ENCODE measurements at places on chromosomes 2 and 18. TPM values are rescaled to one million over a fixed set of nuclear protein-coding genes. Genes with fewer than 3 reads are reported as not detected.

ANKRD12 gene
- polyA plus RNA-seq, result 8.0 TPM

TGFA gene
- 71.8 TPM for polyA plus RNA-seq

FAM124B gene
- 0.03 TPM for polyA plus RNA-seq

ACMSD gene
- polyA plus RNA-seq, result not detected

SLC4A5 gene
- polyA plus RNA-seq, result 0.08 TPM

REG1A gene
- polyA plus RNA-seq, result not detected

ZSWIM2 gene
- polyA plus RNA-seq, result not detected

METTL8 gene
- polyA plus RNA-seq, result 44.5 TPM

TEX44 gene
- not detected for polyA plus RNA-seq

AQP12B gene
- polyA plus RNA-seq, result not detected

OTOS gene
- polyA plus RNA-seq, result not detected

IL1R2 gene
- polyA plus RNA-seq, result 24.6 TPM

REEP1 gene
- 0.72 TPM for polyA plus RNA-seq
